ENCODE measurements at places on chromosomes 11 and 22.

- no peak for DNase-seq
Observed at GRCh38 chr11:92236856-92237255, 12.2 kb downstream of the FAT3 start.

GRCh38 chr22:48433647-48434046 is 1394.0 kb downstream of the BRD1 start:
- DNase-seq: no peak

DNA sequence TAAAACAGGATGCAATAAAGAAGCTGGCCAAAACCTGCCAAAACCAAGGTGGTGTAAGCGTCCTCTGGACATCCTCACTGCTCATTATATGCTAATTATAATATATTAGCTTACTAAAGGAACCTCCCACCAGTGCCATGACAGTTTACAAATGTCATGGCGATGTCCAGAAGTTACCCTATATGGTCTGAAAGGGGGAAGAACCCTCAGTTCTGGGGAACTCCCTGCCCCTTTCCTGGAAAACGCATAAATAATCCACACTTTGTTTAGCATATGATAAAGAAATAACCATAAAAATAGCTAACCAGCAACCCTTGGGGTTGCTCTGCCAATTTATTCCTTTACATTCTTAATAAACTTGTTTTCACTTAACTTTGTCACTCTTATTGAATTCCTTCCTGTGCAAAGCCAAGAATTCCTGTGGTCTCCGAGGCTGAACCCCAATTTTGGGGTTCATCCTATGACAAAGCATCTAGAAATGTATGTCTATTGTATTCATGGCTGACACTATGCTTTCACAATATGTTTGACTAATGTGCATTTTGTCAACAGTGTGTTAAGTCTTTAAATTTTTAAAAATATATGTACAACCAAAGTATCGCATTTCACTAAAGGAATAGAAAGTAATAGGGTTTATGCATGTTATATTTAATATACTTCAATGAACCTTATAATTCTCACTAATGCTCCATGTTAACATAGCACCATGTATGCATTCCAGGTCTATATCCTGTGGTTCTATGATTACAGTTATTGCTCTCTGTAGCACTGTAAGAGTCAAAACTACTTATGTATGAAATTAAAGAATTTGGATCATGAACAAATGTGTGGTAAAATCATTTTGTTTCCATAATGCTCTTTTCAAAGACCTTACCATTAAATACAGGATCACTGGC is 25.1 kb downstream of the LGR4 start:
- no peak for DNase-seq

DNA sequence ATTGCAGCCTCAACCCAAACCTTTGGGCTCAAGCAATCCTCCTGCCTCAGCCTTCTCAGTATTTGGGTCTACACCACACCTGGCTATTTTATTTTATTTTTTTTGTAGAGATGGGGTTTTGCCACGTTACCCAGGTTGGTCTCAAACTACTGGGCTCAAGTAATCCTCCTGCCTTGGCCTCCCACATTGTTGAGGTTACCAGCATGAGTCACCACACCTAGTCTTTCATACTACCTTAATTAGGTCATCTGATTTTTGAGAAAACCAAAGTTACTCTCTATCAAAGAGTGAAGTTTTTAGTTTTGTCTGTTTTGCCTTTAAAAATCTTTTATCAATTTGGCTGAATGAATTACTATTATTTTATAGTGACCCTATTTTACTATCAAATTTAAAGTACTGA is 335.6 kb upstream of the LRRC4C start:
- no peak for DNase-seq

GRCh38 chr11:1727096-1727690 is 23.2 kb downstream of the IFITM10 start:
- DNase-seq: no peak

- no peak for DNase-seq
Observed at GRCh38 chr11:59967677-59968394, 4.0 kb downstream of the OOSP4A start.

GRCh38 chr11:112902361-112903011 is 58.7 kb upstream of the NCAM1 start:
- no peak for DNase-seq

GRCh38 chr11:116715383-116715782 is 57.4 kb downstream of the BUD13 start:
- DNase-seq: no peak

- no peak for DNase-seq
Observed at GRCh38 chr11:131288521-131289091, 81.8 kb upstream of the NTM start.

DNA sequence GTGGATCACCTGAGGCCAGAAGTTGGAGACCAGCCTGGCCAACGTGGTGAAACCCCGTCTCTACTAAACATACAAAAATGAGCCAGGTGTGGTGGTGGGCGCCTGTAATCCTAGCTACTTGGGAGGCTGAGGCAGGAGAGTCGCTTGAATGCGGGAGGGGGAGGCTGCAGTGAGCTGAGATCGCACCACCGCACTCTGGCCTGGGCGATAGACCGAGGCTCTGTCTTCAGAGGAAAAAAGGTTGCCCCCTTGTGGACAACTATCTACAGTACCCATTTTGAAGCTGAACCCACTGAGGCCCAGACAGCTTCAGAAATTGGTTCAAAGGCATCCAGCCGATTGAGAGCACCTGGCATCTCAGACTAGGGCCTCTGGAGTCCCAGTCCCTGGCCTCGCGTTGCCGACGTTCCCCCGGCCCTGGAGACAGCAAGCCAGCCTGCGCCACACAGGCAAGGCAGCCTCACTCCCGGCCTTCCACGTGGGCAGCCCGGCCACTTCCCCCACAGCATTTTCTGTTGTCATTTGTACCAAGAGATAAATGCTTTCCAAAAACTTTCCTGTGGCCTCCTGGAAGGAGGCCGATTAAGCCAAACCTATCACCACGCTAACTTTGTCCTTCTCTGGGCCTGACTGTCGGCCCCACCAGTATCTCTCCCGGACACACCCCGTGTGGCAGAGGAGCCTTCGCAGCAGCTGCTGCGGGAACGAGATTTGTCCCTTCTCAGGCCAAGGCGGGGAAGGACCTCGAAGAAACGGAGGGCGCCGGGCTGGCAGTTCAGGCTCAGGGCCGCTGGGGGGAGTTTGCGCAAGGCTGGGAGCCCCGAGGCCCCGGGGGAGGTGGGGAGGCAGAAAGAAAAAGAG is 82.8 kb downstream of the FLI1 start:
- DNase-seq: peak; percentile 2

- DNase-seq: no peak
Observed at GRCh38 chr22:44276041-44276440, 36.7 kb downstream of the SHISAL1 start.

- no peak for DNase-seq
Observed at GRCh38 chr11:130913268-130913667, 3.0 kb downstream of the SNX19 start.

- DNase-seq: no peak
Observed at GRCh38 chr11:76512851-76513653, 68.2 kb downstream of the EMSY start.

GRCh38 chr22:36977947-36978660 is 41.1 kb downstream of the TST start:
- DNase-seq: peak; percentile 83

GRCh38 chr11:58580311-58580710 is 1.4 kb downstream of the ZFP91 start:
- no peak for DNase-seq

DNA sequence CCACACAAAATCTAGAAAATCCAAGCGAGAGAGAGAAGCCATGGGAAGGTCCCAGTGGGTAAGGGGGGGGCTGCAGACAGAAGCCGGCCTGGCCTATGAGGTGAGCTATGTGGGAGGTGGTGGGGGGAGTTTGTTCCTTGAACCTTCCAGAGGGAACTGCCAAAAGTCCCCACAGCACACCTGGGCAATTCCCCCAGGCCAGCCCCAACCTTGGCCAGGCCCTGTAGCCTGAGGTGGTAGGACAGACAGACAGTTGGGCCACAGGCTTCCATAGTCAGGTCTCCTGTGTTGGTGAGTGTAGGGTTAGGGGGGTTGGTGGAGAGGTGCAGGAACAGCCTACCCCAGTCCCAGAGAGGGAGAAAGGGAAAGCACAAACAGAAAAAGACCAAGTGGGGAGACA is 39.0 kb downstream of the LMO1 start:
- no peak for DNase-seq

DNA sequence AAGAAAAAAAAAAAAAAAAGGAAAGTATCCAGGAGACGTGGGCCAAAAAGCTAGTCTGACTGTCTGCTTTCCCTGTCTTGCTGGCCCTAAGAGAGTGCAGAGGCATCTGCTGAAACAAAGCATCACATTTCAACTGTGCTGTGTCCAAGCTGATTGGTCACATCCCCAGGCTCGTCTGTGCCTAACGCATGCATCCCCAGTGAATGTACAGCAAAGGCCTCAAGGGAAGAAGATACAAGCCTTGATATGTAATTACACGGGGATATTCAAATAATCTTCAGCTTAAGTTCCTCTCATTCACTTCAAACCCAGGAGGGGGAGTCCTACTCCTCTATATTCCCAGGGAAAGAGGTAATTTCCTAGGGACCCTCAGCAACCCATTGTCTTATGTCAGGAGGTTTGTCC is 5.4 kb upstream of the SORL1 start:
- DNase-seq: no peak

DNA sequence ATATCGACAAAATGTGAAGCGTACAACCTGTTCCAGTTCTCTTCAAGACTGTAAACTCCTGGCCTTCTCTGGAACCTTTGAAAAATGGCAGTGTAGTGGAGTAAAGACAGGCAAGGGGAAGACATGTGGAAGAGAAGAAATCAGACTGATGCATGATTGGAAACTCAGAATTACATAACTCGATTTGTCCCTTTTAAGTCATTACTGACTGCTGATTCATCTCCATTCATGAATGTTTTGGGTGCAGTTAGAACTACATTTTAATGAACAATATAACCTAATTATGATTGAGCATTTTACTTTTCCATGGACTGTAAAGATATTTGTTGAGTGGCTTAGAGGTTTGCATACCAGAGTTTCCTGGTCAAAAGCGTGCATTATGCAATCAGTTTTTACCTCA is 32.9 kb downstream of the FAT3 start:
- no peak for DNase-seq

GRCh38 chr11:62324731-62325556 is 12.3 kb upstream of the ASRGL1 start:
- peak; percentile 20 for DNase-seq

DNA sequence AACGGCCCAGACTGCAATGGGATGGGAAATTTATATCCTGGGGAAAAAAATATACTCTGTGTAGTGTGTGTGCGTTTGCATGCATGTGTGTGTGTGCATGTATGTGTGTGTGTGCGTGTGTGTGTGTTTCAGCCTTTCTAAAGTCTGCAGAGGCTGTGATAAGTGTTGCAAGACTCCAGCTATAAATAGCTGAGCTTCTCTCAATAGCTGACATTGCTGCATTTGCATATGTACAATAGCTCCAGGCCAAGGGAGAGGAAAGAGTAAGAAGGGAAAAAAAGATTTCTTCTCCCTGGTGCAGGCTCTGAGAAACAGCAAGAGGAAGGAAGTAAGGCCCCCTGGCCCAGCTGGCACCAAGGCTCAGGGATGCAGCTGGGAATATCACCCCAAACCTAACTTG is 483.0 kb downstream of the MN1 start:
- no peak for DNase-seq

- no peak for DNase-seq
Observed at GRCh38 chr22:21444701-21445436, 22.3 kb upstream of the TMEM191C start.

GRCh38 chr11:111540114-111540936 is at the start of gene LAYN:
Gene LAYN, plus strand, starts transcription at chr11:111540720. Its CDS starts 124 bp downstream, at chr11:111540844.
- DNase-seq: no peak

- no peak for DNase-seq
Observed at GRCh38 chr22:46893281-46894020, 131.0 kb downstream of the TBC1D22A start.

GRCh38 chr22:17199003-17199731 is 20.1 kb downstream of the ADA2 start:
- no peak for DNase-seq

DNA sequence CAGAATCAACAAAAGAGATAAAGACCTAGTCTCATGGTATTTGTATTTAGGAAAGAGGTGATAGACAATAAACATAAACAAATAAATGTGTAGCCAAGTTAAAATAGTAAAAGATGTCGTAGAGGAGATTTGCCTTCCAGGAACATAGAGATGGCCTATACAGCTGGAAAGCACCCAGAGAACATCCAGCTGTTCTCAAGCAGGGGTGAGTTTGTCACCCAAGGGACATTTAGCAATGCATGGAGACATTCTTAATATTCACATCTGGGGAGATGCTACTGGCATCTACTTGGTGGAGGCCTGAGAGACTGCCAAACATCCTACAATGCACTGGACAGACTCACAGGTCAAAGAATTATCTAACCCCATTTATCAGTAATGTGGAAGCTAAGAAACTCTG is 88.3 kb downstream of the C11orf87 start:
- DNase-seq: no peak

DNA sequence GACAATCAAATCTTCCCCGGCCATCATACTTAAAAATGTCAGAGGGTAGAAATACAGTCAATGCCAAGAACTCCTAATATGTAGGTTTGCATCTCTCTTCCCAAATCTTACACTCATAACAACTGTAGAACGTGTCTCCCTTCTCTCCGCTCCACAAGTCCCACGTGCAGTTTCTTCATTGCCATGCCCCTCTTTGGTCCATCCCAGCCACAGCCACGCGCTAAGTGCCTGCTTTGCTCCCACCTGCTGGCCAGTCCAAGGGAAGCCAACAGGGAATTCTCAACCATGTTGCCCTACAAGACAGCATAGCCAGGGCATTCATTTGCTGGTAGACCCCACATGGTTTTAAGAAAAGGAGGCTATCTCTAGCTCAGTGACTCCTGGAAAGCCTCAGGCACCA is 420.6 kb upstream of the ISX start:
- no peak for DNase-seq

- DNase-seq: no peak
Observed at GRCh38 chr11:12640926-12641849, 33.0 kb upstream of the TEAD1 start.

GRCh38 chr11:17579451-17579850 is 32.4 kb downstream of the OTOG start:
- DNase-seq: no peak

- DNase-seq: no peak
Observed at GRCh38 chr11:44282620-44283019, 27.3 kb downstream of the ALX4 start.

GRCh38 chr11:110077831-110078325 is 15.3 kb upstream of the ZC3H12C start:
- DNase-seq: no peak

GRCh38 chr22:49014227-49015201 is 813.2 kb downstream of the BRD1 start:
- no peak for DNase-seq

DNA sequence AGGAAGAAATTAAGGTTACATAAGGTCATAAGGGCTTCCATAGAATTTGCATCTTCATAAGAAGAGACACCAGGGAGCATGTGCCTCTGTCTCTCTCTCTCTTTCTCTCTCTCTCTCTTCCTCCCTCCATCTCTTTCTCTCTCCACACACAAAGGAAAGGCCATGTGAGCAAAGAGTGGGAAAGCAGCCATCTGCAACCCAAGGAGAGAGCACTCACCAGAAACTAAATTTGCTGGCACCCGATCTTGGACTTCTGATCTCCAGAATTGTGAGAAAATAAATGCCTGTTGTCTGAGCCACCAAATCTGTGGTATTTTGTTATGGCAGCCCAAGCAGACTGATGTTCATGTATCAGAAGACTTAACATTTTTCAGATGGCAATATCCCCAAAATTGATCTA is 6.4 kb upstream of the KRTAP5-10 start:
- no peak for DNase-seq
